Effector memory CD8-positive, alpha-beta T cell (primary cell): ENCODE measurements at places on chromosomes 5 and 9.

GRCh38 chr5:151028717-151029116 is 8.3 kb downstream of the GPX3 start:
- no peak for DNase-seq

- DNase-seq, result no peak
These were observed 19.0 kb upstream of the POC5 start for GRCh38 chr5:75736273-75736672.

GRCh38 chr9:81976351-81976750 is 12.2 kb upstream of the SPATA31D1 start:
- no peak for DNase-seq

GRCh38 chr5:84299959-84300358 is 84.7 kb downstream of the EDIL3 start:
- no peak for DNase-seq

GRCh38 chr5:133322743-133323142 is 270.9 kb downstream of the HSPA4 start:
- no peak for DNase-seq

DNA sequence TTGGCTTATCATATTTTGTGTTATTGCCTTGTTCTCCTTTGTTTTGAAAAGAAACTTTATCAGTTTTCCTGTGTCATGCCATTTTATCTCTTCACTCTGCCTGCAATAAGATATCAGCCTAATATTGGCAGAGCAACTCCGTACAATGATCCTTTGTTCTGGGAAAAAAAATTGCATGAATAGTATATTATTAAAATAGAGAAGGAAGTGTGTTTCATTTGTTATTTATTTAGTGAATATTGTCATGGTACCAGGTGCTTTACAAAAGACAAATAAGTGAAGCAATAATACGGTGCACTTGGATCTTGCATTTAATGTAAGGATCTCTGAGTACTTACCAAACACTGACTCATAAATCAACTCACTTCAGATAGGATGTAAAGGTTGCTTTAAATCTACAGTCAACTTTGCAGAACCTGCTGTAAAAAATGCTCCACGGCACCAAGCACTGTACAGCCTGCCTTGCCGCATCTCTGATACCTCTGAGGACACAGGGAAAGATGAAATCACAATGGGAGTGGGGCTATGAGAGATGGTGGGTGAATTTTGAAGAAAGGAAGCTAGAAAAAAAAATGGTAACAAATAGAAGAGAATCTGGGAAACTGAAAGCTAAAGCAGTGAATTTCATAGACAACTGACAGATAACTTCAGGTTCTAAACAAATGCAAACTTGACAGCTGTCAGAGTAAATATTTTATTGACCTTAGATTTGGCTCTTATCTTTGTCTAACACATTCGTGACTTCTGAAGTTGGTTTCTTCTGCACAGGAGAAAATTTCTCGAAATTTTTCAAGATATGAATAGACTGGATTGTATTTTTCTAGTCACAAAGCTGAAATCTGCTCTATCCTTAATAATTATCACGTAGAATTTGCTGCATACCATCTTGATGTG is 232.1 kb downstream of the ENC1 start:
- no peak for DNase-seq

- no peak for DNase-seq
These were observed 416.1 kb downstream of the TMEM38B start for GRCh38 chr9:106110483-106110882.

DNA sequence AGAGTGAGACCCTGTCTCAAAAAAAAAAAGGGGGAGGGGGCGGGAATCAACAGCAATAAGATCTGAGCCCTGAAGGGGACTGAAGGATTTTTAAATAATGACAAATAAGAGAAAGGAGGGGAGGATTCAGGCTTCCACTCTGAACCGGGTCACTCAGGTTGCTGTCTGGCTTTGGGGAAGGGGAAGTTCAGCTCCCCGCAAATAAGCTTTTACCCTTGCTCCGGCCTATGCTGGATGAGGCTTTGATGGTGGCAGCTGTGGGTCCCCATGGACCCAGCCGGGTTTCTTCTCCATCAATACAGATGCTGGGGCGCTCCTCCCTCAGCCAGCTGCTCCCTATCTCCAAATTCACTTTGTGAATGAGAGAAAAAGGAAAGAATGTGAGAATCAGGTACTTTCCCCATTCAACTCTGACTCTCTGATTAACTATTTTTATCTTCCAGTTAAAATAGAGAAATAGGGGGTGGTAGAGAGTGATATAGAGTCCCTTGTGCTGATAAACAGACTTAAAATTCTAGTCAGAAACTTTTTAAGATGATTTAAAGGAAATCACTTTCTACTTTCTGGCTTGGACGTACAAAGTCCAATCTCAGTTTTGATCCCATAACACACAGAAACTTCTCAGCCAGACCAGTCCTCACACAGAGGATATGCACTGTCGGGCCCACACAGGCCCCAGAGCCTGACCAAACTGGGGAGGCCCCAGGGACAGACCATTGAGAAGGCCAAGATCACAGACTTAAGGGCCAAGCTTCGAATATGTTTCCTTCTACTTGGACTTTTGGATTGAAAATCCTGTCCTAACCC is 39.6 kb downstream of the C5orf15 start:
- DNase-seq, result no peak

GRCh38 chr5:53950621-53951020 is 359.8 kb downstream of the ARL15 start:
- DNase-seq, result no peak

DNA sequence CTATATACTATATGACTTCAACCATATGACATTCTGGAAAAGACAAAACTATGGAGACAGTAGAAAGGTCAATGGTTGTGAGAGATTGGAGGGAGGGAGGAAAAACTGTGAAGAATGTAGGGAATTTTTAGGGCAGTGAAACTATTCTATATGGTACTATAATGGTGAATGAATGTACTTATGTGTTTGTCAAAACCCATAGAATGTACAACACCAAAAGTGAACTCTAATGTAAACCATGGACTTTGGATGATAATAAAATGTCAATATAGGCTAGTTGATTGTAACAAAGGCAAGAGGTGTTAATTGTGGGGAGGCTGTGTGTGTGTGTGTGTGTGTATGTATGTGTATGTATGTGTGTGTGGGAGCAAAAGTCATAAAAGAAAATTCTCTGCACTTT is 10.8 kb upstream of the STOM start:
- no peak for DNase-seq

DNA sequence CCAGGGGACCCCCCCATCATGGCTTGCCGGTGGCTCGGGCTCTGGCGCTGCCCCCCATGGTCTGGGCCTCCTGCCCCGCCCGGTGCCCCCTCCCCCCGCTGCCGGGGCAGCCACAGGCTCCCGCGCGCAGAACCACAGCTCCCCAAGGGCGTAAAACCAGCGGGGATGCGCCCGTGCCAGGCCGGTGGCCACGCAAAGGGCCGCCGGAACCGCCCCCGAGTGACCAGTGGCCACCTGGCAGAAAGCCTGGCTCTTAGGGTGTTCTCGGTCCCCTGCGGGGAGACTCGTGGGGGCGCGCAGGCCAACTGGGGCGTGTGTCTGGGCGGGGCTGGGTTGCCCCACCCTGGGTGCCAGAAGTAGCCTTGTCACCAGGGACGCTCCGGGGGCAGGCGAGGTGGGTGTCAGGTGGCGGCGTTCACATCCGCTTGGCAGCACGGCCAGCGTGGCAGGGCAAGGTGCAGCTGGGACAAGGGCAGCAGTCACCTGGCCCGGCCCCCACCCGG is 515 bp upstream of the AGPAT2 start:
- no peak for DNase-seq

- no peak for DNase-seq
These were observed 561.6 kb downstream of the TAF11L14 start for GRCh38 chr5:18195910-18196309.

GRCh38 chr5:128988476-128988875 is 23.2 kb downstream of the SLC27A6 start:
- no peak for DNase-seq

DNA sequence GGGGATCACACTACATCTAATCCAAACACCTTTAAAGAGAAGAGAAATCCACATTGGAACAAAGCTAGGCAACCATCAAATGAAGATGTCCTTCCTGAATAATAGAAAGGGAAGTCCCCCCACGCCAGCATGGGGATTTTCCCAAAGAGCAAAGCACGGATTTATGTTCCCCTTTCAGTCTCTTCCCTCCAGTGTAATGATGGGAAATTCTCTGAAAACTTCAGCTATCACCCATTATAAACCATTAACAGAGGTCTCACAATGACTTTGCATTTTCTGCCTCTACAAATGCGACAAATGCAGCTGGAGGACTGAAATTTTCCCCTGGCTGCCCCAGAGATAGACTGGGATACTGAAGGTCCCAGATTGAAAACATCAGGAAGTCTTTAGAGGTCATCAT is 368.7 kb downstream of the EFNA5 start:
- no peak for DNase-seq

GRCh38 chr9:2601785-2602378 is 19.7 kb upstream of the VLDLR start:
- no peak for DNase-seq

DNA sequence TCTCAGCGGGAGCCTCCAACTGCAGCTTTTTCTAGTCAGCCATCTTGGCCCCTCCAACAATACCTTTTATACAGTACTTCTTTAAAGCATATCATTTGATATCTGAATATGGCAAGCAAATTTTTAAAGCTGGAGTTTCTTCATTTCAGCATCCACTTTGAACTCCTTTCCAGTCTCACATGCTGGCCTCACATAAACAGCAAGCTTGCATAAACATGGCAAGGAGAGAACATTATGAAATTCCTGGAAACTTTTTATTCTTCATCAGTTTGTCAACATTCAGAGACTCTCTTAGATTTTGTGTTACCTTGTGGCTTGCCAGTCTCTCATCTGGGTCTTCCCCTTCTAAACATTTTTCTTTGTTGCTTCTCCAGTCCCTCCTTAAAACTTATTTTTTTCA is 745.3 kb downstream of the NR2F1-AS1 start:
- no peak for DNase-seq

GRCh38 chr9:134327671-134328231 is 1.5 kb downstream of the RXRA start:
- DNase-seq, result no peak

DNA sequence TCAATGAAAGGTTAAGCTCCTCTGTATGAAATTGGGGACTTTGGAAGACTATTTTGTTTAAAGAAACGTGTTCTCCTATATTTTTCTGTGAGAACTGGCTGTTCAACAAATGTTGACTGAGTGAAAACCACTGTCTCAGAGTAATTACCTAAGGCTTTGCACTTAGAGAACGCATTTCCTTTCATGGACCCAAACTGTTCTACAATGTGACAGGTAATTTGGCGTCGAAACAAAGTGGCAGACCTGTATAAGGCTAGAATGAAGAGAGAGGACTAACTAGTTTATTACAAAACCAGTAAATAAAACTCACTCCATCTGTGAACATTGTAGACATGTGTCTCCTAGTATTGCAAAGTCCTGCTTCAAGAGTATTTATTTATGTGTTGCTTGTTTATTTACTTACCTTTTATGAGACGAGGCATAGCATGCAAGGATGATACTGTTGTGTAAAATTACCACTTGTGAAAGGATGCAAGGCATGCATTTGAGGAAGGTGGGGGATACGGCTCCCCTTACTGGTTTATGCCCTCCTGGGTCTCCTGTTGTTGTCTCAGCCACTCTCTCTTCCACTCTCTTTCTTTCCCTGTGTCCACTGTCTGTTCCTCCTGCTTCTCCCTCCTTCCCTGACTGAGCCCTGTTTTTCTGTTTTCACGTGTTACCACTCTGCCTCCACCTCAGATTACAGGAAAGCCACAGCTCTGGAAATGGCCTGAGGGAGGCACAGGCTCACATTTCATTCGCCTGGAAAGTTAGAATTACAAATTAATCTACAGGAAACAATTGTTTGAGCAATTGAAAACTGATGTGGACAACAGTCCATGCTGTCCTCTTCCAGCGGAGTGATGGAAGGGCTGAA is 444.0 kb upstream of the ZNF608 start:
- no peak for DNase-seq

- no peak for DNase-seq
These were observed 1.6 kb downstream of the FASTKD3 start for GRCh38 chr5:7867260-7867659.

- no peak for DNase-seq
These were observed 9.7 kb downstream of the SLC30A5 start for GRCh38 chr5:69103521-69103920.

DNA sequence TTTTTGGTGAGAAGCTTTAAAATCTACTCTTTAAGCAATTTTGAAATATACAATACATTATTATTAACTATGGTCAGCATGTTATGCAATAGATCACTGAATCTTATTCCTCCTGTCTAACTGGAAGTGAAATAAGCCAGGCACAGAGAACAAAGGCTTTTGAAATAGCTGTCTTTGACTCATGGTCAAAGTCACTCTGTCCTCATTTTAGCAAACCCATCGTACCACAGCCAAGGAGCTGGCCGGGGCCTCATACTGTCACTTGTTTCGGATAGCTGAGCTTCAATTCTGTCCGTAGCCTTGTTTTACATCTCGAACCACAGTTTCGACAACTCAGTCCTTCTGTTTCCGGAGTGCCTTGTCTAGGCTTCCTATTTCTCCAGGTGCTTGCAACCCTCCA is 19.2 kb downstream of the ADCY2 start:
- no peak for DNase-seq
